ENCODE measurements at places on chromosomes 5 and 9.

DNA sequence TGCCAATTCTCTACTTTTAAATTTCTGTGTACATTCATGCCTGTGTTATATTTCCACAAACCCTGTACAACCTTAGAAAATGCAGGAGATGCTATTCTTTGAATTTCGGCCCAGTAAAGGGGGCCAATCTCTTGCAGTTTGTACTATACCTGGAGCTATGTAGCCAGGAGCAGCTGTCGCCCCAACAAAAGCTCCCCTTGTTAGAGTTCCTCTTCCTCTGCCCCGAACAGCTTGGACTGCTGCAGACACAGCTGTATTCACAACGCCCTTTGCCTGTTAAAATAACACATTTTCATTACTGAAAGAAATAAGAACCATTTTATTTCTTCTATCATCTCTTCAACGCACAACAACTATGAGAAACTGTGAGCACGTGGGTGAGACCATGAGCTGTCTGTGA lies 99.2 kb downstream of the GPR21 start:
- no peak for DNase-seq

DNA sequence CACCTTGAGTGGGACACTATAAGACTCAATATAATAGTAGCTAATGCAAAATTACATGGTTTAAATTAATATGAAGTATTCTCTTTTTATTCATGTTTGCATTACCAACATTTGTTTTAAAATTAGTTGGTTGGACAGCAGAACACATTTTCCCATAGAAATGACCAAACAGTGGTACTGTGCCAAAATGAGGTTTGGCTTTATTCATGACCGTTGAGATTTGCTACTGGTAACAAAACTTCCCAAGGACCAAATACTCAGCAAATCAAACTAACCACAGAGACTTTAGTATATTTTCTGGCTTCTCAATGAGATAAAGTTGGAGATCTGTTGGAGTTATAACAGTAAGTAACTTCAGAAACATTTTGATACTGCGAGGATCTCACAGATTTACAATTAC lies 637.8 kb upstream of the MEF2C start:
- DNase-seq: no peak

DNA sequence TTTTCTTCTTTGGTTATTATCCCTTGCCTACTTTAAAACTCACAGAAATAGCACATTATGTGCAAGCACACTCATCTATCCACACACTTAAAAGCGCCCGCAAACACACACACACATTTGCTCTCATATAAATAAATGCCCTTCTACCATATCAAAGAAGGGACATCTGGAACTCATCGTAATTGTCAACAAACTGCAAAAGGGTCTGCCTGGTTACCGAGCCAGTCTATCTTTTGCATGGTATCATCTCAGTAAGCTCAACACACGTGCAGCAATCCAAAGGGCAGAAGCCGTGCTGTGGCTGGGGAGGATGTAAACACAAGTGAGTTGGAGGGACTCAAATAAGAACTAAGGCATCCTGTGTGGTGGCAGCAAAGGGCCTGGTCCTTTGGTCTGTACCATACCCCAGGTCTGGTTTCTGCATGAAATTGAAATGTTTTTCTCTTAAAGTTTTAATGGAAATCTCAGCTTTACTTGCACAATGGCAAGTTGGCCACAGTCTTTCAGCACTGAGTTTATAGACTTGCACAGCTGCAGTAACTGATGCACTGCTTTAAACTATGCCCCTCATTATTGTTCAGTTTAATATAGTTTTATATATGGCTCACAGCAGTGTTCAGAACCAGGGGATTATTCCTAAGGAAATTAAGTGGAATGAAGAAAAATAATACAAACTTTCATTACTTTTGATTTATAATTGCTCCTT lies 331.0 kb downstream of the ADAMTS6 start:
- no peak for DNase-seq

- peak; percentile 63 for DNase-seq
These were observed 3.6 kb upstream of the PFN3 start for GRCh38 chr5:177403792-177404640.

GRCh38 chr5:99928490-99928889 lies 606.7 kb upstream of the FAM174A start:
- DNase-seq: no peak

- DNase-seq: no peak
These were observed 2.6 kb downstream of the STRBP start for GRCh38 chr9:123265833-123266232.

- no peak for DNase-seq
These were observed 57.9 kb downstream of the MEF2C start for GRCh38 chr5:88824892-88825583.

GRCh38 chr5:171317230-171317629 lies 8.2 kb downstream of the TLX3 start:
- no peak for DNase-seq

DNA sequence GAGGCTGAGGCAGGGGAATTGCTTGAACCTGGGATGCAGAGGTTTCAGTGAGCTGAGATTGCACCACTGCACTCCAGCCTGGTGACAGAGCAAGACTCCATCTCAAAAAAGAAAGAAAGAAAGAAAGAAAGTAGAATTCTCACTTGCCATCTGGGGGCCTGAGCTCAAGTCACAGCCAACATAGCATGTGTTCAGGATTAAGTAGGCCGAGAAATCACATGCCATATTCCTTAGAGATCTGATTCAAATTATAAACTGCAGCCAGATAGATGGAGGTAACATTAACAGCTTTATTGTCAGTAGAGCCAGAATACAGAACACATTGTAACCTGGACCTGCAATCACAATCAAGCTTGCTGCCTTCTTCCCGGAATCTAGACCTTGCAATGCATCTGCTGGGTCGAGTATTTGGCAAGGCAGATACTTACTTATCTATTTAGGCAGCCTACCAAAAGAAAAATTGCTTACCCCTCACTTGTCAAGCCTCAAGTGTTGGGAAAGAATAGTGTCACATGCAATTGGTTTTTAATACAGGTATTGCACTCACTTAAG lies 173.7 kb downstream of the CPLANE1 start:
- DNase-seq: no peak

- no peak for DNase-seq
These were observed 25.7 kb downstream of the NCS1 start for GRCh38 chr9:130197888-130198287.

DNA sequence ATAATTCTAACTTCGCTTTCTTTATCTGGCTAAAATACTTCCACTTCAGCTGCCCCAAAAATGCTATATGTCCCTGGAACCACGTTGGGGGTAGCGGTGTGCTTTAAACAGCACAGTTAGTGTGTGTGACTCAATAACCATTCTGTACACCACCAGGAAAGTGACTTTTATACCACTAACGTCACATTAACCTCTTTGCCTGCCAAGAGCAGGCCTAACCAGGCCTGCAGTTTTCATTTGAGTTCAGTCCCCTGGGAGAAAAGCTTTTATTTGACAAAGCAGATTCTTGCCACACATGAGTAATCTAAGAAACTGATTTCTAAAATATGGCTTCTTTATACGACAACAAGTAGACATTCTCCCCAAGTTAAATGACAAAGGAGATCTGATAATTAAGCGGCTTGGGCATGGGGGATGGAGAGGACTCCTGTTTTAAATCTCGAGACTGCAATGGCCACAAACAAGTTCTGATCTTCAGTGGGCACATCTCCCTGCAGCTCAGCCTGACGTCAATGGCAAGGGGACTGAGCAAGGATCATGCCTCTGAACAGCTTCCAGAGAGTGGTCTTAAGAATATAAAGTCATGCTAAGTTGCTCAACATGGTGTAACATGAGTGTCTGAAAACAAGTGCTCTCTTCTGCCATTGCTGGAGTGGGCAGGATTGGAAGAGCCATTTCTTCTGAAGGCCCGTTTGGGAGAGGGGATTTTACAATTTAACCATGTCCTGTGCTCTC lies 91.8 kb downstream of the GLIS3 start:
- no peak for DNase-seq

GRCh38 chr5:66362687-66363086 lies 218.6 kb downstream of the SREK1 start:
- DNase-seq: no peak

DNA sequence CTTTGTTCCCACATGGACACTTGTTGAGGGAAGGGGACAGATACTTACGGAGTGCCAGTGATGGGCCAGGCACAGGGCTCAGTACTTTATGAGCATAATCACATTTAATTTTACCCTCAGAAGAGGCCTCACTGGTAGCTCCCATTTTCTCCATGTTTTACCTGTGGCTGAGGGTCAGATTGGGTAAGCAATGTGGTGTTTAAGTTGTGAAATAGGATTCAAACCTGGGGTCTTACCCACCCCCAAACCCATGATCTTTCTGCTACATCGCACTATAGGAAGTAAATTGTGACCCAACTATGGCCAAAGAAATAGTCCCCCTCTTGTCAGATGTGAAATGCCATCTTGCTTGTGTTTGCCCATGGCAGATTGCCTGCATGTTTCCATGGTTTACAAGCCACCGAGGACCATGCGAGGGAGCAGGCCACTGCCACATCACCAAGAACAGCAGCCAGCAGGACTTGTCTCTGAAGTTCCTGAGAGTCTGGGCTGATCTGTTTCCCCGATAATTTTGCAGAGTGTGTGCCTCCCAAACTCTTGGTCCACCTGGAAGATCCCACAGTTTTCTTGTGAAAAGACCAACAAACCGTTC lies 95.4 kb downstream of the MACROH2A1 start:
- DNase-seq: no peak

DNA sequence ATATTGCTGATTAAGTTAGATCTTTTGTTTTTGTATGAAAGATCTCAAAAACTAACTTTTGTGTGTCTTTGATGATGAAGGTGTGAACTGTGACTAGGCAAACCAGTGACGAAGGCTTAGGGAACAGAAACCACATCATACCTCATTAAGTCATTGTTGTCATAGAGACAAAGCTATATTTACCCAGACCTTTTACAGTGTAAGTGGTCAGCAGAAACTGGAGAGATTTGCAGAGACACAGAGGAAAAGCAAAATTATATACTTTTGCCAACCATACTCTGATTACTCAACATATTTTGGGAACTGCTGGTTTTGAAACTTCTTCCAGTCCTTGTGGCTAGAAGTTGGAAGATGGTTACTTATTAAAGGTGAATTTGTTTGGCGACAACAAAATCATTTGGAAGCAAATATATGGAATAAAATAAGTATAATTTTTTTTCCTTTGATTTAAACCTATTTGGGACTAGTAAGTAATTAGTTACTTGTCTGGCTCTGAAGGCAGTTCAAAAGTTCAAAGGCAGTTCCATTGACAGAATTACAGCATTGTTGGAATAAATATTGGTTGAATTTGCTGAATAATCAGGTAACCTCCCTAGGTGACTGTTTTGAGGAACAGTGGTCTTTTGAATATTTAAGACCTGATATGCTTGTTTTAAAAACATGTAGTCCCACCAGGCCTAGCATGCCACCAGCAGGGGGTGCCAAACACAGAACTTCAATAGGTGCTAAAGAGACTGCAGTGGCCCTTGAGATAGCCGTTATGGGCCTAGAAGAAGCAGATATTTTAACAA lies 103.8 kb downstream of the RPS23 start:
- DNase-seq: peak; percentile 52

DNA sequence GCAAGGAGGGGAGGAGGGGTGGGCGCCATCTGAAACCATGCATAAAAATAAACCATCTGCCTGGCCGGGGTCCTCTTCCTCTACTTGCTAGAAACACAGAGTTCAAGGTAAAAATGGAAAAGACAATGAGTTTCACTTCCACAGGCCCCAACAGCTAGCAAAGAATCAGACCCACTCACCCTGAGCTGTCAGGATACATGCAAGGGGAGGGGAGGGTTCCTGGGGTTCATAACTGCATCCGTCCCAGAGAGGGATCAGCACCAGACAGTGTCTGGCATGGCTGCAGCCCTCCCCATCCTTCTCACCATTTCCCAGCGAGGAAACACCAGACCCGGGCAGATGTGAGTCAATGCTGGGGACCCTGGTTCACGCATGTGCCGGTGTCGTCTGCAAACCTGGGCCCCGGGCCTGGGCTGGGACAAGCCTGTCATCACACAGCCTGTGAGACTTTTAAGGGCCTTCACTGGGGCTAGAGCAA lies 55.4 kb downstream of the SEMA4D start:
- DNase-seq: no peak

GRCh38 chr9:3922846-3923245 lies 377.0 kb downstream of the GLIS3 start:
- DNase-seq: no peak

- DNase-seq: no peak
These were observed 117.0 kb upstream of the NR5A1 start for GRCh38 chr9:124623966-124624734.

DNA sequence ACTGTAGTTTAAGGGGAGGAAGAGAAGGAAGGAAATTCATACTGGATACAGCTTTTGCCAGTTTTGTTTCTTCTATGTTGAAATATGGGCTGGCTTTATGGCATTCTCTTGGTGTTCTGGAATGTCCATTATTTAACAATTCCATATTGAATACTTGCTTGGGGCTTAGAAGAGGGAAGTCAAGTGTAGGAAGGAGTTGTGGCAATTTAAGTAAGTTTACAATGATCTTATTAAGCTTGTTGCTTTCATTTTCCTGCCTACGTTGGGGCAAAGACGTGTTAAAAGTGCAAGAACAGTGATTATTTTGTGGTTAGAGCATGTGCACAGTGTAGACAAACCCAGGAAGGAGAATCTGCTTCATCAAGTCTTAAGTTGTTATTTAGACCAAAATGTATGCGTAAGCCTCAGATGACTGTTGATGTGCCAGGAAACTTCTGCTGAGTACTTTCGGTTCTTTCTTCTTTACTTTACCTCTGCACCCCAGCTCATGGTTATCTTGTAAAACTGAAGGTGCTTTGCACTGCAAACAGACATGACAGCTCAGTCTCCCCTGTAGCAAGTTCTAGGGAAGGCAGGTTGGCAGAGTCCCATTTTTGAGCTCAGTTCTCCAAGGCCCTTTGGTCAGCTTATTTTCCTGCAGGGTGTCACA lies 75.8 kb downstream of the F2RL2 start:
- no peak for DNase-seq

DNA sequence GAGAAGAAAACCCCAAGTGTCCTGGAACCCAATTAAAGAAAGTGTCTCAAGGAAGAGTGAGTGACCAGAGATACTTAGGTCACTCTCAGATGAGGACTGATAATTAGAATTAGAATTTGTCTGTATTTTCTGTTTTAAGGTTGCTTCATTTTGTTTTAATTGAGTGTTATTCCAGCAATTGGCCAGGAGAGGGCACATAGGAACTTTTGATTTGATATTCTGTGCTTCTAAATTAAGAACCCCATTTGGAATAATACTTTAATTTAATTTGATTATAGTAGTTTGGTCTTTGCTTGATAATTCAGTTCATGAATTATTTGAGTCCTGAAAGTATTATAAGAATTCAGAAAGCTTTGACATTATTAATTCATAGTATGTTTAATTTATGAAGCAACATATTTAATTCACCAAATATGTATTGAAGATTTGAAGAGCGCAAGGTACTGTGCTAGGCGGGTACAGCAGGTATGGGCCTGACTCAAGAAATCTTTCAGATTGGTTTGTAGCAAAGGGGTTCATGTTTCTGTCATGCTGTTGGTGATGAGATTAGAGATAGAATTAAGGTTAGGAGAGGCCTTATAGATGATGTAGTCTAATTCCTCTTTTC lies 4.9 kb downstream of the MRPL22 start:
- no peak for DNase-seq

GRCh38 chr5:31463351-31463750 lies 68.5 kb downstream of the DROSHA start:
- no peak for DNase-seq

GRCh38 chr5:54718656-54719055 lies 201.1 kb downstream of the SNX18 start:
- DNase-seq: no peak

- no peak for DNase-seq
These were observed 364 bp upstream of the SFXN1 start for GRCh38 chr5:175478008-175478383.
